Stimulated activated naive CD8-positive, alpha-beta T cell treated with anti-CD3 and anti-CD28 coated beads, Interleukin-15, Interleukin-2, amounts not matched to agents 100 U/mL and 50 U/mL, for 24 hours (primary cell): ENCODE measurements at places on chromosomes 11 and 22.

- no peak for DNase-seq
Observed at GRCh38 chr11:106233191-106233590, 155.7 kb downstream of the AASDHPPT start.

DNA sequence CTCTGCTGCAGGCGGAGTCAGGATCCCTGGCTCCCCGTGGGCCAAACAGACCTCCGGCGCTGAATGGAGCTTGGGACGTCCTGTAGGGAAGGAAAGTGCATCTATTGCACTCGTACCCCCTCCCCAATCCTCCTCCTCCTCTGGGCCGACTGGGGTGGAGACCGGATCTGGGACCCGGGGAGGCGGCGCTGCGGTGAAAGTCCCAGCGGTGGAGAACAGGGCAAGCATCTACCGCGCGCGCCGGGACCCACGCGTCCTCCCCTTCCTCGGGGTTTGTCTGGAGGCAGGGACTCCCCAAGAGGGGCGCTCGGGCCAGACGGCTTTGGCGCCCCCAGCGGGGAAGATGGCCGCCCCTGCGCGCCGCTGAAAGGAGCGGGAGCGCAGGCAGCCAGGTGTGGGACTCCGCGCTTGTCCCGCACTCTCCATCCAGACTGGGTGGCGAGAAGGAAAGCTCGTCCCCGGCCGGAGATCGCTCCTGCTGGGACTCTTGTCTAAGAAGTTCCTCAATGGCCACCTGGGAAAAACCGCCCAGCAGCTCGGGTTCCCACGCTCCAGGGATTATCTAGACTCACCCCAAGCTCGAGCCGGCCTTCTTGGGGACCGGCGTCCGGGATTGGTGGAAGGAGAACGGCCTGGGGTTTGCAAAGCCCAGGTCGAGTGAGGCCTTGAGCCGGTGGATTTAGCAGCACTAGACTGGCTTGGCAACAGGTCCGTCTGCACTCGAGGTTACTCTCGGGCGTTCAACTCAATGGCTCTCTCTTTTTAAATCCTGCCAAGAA is 718 bp downstream of the FADS2 start:
- DNase-seq = peak; percentile 61

DNA sequence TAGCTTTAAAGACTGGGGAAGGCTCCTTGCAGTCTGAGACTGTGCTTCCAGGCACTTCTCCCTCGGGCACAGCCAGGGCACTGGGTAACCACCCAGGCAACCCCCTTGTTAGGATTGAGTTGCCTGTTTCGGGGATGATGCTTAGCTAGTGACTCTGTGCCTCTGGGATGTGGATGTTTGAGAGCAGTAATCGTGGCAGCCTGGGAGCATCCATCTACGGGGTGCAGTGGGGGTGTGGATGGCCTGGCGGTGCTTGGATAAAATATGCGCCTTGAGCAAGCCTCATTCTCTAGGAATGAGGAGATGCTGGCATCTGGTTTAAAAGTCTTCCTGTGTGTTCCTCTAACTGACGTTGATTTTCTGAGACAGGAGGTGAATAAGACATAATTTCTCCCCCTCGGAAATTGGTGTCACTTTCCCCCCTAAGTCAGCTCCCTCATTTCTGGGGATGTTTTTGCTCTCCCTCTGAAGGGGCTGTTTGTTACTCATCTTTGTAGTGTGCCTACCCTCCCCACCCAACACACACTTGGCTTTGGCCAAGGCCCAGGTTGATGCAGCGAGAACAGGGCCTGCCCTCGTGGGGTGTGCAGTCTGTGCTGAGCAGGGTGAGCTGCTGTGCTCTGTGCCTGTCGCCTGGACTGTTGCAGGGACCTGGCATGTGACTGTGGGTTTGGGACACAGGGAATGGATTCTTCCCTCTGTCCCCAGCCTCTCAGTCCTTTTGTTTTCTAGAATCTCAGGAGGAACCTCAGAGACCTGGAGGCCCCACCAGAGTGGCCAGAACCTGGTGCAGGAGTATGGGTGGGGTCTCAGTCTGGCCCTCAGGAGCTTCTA is 2.0 kb downstream of the GNAZ start:
- DNase-seq = no peak

- no peak for DNase-seq
Observed at GRCh38 chr11:102361086-102362031, 14.3 kb downstream of the BIRC2 start.

GRCh38 chr11:65219930-65220213 is 38.1 kb downstream of the CAPN1 start:
- no peak for DNase-seq

- DNase-seq = peak; percentile 42
Observed at GRCh38 chr11:63917692-63918506, 935 bp upstream of the RCOR2 start.

- no peak for DNase-seq
Observed at GRCh38 chr11:76271068-76271467, 64.8 kb upstream of the WNT11 start.

GRCh38 chr11:76424379-76424778 is 20.4 kb upstream of the EMSY start:
- DNase-seq = no peak

- peak; percentile 53 for DNase-seq
Observed at GRCh38 chr11:61026121-61027031, 54.9 kb downstream of the CD6 start.
